Activated CD4-positive, alpha-beta T cell treated with anti-CD3 and anti-CD28 coated beads for 4 hours (primary cell): ENCODE measurements at places on chromosomes 2 and 18.

GRCh38 chr2:24354957-24355356 is 5.4 kb downstream of the ITSN2 start:
- DNase-seq = no peak

DNA sequence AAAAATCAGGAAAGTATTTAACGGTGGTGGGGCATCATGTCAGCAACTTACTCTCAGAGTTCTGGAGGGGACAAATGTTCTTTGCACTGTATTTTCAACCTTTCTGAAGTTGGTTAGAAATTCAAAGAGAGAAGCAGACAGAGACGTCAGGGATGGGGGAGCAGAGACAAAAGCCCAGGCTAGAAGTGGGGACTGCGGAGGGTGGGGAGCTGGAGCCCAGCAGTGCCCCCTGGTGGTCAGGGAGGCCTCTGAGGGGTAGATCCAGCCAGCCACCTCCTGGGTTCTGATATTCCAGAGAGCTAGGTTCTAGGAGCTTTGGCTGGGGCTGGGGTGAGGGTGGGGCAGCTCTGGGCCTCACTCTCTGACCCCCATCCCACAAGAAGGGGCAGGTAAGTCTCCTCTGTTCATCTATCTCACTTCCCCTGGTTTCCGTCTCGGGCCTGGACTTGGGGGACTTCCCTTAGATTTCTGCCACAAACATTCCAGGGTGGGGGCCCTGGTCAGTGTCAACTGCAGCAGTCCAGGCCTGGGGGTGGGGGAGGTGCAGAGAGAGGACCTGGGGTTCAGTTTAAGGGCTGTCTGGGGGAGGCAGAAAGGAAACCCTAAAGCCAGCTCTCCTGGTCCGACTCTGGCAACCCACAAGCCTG is 8.9 kb downstream of the TNS1 start:
- DNase-seq = peak; percentile 48

- no peak for DNase-seq
Observed at GRCh38 chr2:81703831-81704230, 1399.3 kb upstream of the LRRTM1 start.

DNA sequence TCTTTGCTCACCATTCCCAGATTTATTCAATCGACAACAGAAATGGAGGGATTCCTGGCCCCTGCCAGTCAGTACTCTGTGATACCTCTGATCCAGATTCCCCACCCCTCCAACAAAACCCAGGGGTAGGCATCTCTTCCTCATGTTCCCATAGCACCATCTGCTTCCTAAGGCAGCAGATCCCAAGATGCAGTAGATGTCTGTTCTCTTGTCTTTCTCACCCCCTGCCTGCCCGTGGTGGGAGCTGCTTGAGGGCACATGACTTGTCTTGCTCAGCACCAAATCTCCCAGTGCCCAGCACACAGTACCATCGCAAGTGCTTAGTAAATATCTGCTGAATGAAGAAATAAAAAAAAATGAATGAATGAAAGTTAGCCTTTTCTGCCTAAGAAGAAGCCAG is 98.2 kb downstream of the ZBTB7C start:
- no peak for DNase-seq

- no peak for DNase-seq
Observed at GRCh38 chr18:76881744-76882143, 59.4 kb downstream of the ZNF236 start.

- no peak for DNase-seq
Observed at GRCh38 chr18:61402726-61403125, 69.5 kb downstream of the CDH20 start.

DNA sequence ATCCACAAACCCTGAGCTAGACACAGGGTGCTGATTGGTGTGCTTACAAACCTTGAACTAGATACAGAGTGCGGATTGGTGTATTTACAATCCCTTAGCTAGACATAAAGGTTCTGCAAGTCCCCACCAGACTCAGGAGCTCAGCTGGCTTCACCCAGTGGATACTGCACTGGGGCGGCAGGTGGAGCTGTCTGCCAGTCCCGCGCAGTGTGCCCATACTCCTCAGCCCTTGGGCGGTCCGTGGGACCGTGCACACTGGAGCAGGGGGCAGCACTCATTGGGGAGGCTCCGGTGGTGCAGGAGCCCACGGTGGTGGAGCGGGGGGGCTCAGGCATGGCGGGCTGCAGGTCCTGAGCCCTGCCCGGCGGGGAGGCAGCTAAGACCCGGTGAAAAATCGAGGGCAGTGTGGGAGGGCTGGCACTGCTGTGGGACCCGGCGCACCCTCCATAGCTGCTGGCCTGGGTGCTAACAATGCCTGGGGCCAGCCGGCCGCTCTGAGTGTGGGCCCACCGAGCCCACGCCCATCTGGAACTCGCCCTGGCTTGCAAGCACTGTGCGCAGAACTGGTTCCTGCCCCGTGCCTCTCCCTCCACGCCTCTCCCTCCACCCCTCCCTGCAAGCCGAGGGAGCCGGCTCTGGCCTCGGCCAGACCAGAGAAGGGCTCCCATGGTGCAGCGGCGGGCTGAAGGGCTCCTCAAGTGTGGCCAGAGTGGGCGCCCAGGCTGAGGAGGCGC is 75.6 kb downstream of the MOB4 start:
- no peak for DNase-seq

DNA sequence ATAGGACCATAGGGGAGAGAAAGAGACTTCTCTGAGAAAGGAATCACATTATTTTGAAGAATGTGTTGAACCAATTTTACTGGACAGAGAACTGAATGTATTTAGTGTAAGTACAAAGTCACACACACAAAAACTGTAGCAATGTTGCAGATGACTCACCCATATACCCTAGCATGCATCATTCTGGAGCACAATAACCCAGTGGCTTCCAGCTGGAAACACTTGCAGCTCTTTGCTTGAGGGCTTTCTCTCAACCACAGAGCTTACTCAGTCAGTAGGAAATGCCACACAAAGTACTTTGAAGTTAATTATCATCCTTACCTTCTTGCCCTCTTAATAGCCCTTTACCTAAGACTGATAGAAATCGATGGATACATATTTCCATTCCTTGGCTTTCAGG is 760.0 kb upstream of the FSHR start:
- DNase-seq = no peak

DNA sequence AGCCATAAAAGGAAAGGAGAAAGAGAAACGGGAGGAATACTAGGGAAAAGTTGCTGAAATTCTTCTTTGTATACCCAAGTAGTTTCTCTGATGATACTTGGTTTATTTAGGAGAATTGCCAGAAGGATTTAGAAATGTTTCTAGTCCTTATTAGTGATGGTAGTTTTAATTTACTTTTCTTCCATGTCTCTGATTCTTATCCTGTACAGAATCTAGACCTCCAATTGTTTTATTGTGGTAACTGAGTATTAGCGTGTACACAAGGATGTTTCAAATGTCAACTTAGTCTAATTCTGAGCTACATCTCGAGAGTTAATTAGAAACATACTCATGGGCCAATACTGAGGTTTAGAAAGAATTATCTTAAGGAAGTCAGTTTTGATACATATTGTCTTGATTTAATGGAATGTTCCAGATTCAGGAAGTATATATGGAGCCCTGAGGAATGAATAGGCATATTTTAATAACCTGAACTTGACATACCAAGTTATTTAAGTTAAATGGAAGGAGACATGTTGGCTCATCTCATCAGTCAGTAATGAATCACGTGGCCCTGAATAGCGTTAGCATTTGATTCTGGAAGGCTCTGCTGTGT is 219.6 kb downstream of the LTBP1 start:
- no peak for DNase-seq

DNA sequence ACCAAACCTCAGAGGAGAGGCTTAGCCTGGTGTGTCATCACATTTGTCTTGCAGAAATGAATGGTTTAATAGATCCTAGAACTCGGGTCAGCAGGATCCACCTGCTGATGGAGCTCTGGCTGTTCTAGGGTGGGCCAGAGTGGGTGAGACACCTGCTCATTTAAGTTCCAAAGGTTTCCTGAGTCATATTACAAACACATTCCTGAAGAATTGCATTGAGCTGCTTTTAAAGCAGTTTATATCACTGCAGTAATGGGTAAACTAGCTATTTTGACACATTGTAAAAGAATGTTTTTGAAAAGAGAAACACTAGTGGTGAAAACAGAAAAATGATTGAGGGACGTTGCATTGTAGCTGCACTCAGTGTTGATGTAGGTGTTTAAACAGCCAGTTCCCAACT is 175.3 kb upstream of the TCF4 start:
- no peak for DNase-seq

- no peak for DNase-seq
Observed at GRCh38 chr2:130828461-130828860, 8.3 kb upstream of the ARHGEF4 start.

GRCh38 chr2:219228041-219228910 is 1.2 kb downstream of the ATG9A start:
- DNase-seq = no peak

DNA sequence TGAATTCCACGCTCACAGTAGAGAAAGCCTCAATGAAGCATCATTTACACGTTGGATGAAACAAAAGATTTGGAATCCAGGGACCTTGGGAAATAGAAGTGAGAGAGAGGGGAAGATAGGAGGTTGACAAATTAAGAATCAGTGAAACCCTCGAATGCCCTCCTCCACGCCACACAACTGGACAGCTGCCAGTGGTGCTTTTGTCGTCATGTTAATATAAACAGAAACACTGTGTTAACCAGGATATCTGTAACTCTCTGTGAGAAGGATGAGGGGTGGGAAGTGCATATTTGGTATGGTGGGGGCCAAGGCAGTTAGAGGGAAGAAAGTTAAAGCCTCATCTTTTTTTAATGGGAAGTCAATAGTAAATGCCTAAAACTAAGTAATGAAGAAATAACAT is 108.7 kb downstream of the GFPT1 start:
- no peak for DNase-seq

- no peak for DNase-seq
Observed at GRCh38 chr2:105139556-105140239, 101.8 kb downstream of the MRPS9 start.

- DNase-seq = no peak
Observed at GRCh38 chr18:5462227-5462626, 81.6 kb downstream of the EPB41L3 start.

DNA sequence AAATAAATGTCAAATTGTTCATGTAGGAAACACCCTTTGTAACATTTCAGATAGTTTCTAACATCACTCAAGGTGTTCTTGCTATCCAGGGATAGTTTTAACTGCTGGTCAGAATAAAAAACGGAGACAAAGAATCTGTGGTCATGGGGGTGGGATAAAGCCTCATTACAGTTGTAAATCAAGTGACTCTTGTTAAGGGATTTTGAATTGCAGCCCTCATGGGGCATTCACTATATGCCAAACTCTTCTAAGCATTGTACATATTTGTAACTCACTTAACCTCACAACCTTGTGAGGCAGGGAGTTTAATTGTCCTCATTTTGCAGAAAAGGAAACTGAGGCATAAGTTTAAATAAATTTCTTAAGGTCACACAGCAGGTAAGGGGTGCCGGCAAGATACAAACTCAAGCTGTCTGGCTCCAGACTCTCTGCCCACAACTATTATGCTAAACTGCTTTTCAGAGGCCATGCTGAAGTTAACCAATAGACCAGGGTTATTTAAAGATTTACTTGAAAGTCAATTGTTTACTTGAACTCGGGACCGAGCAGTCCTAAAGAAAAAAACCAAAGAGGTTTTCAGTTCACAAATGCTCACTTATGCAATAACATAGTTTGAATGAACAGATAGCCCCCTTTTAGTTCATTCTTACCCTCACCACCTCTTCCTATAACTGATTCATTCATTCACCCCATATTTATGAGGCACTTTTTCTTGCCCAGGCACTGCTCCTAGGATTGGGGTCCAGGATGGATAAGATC is 121.6 kb upstream of the FZD5 start:
- no peak for DNase-seq

GRCh38 chr2:103123516-103123915 is 361.7 kb downstream of the TMEM182 start:
- DNase-seq = no peak

GRCh38 chr2:15168116-15168515 is 393.0 kb downstream of the NBAS start:
- DNase-seq = no peak

DNA sequence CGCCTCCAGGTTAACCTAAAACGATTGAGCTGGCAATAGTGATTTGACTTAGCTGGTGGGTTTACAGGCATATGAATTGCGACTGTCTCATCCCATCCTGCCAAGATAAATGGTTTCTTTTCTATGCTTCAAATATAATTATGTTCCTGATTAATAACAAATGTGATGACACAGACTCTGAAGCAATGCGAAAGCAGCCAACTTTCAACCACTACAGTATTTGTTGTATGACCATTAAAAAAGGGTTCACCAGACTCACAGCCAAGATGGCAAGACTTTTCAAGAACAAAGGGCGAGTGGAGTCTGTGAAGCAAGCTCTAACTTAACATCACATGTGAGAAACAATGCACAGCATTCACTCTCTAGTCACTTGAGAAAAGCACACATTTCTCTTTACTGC is 186.6 kb downstream of the PID1 start:
- no peak for DNase-seq

DNA sequence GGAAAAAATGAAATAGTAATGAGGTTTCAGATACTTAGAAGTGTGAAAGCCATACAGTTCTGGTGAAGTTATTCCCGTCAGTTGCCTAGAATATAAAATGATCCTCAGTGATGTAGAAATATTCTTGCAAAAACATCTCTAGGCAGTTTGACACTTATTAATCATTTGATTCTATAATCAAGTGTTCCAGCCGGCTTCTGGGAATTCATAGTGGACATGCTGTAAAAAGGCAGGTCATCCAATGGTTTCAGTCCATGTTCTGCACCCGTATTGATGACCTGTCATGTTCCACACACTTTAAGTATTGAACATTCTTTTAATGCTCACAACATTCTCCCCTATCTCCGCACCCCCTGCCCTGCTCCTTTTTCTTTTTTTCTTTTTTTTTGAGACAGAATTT is 19.8 kb downstream of the ARPC2 start:
- no peak for DNase-seq

DNA sequence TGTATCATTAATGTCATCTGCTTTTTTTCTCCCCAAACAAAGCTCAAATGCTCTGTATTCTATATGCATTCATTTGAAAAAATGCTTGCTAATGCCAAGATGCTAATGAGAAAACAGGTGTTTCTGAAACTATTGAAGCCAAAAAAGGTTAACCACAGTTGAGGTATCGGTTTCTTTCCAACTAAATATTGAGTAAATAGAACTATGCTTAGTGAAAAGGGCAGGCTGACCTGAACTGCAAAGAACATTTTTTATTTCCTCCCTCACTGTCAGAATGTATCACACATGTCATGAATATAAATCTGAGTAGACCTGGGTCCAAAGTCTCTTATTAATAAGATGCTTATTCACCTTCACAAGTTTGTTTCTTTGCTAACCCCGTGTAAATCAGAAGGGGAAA is 866.6 kb downstream of the CPS1 start:
- no peak for DNase-seq
